Hindlimb muscle (tissue), 1 donor: ENCODE measurements at places on chromosomes 7 and 10. TPM values are rescaled to one million over a fixed set of nuclear protein-coding genes. Genes with fewer than 3 reads are reported as not detected.

GRCh38 chr7:18566829-18567228 lies 71.3 kb downstream of the HDAC9 start:
- no peak for DNase-seq

- no peak for DNase-seq
Observed at GRCh38 chr7:33155811-33156210, 26.4 kb downstream of the BBS9 start.

DNA sequence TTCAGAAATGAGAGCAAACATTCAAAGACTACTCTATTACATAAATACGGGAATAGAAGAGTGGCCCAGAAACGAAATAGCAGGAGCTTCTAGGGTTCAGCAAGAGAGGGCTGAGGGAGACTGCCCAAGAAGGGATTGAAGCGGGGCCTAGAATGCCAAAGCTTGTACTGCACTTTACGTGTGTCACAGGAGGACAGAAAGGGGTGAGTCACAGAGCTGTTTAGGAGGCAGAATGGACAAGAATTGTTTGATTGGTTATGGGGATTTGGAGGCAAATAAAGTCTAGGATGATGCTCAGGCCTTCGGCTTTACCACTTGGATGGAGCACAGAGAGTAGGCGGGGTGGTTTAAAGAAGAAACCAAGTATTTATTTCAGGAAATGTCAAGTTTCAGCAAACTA lies 11.3 kb upstream of the FXYD4 start:
- DNase-seq, result no peak

Gene DMTF1
- 88.0 TPM for polyA plus RNA-seq

DNA sequence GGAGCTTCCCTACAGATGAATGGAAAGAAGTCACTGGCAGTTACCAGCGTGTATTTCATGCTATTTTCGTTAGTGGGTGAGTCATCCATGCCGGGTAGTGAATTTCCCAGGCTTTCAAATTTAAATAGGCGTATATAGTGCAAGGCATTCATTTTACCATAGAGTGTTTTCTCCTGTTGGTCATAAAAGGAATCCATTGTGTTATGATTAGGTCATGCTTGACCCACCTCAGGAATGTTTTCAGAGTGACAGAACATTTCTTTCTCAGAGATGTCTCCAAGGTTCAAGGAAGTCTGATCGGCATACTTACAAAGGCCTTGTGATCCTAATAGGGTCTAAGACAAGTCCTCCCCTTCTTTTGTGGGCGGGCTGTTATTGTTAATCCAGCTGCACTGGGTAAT lies 110.7 kb downstream of the AKR1D1 start:
- DNase-seq, result peak; percentile 41

Gene ACTL6B
- not detected for polyA plus RNA-seq

DNA sequence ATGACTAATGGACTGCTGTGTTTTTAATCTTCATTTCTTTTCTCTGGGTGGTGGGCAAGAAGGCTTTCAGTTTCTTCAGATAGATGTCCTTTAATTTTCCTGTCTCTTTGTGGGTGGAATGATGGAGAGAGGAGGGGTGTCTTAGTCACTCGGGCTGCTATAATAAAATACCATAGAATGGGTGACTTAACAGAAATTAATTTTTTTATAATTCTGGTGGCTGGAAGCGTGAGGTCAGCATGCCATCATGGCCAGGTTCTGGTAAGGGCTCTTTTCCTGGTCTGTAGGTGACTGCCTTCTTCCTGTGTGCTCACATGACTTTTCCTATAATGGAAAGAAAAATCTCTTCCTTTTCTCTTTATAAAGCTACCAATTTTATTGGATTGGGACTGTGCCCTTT lies 6.3 kb downstream of the RSBN1L start:
- no peak for DNase-seq
